ENCODE measurements at places on chromosomes 1 and 21.

DNA sequence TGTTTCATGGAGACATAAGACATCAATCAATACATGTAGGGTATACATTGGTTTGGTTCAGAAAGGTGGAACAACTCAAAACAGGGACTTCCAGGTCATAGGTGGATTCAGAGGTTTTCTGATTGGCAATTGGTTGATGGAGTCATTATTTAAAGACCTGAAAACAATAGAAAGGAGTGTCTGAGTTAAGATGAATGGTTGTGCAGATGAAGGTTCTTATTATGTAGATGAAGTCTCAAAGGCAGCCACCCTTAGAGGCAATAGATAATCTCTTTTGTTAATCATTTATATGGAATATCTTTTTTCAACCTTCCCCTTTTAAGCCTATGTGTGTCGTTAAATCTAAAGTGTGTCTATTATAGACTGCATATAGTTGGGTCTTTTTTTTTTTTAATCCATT, 67.8 kb upstream of the LYPLAL1 start:
- DNase-seq = no peak

DNA sequence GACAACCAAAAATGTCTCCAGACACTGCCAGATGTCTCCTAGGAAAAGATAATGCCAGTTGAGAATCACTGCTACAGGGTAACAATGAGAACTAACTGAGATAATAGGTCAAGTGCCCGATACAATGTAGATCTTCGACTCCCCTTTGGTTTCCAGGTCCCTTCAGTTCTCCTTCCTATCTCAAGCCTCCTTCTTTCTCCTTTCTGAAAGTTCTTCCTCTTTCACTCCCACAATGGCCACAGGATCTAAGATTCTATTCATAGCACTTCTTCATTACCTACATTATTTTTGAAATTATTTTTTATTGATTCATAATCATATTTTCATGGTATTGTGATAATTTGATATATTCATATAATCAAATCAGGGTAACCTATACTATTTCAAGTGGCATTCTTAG, 6.3 kb downstream of the PFDN2 start:
- no peak for DNase-seq

DNA sequence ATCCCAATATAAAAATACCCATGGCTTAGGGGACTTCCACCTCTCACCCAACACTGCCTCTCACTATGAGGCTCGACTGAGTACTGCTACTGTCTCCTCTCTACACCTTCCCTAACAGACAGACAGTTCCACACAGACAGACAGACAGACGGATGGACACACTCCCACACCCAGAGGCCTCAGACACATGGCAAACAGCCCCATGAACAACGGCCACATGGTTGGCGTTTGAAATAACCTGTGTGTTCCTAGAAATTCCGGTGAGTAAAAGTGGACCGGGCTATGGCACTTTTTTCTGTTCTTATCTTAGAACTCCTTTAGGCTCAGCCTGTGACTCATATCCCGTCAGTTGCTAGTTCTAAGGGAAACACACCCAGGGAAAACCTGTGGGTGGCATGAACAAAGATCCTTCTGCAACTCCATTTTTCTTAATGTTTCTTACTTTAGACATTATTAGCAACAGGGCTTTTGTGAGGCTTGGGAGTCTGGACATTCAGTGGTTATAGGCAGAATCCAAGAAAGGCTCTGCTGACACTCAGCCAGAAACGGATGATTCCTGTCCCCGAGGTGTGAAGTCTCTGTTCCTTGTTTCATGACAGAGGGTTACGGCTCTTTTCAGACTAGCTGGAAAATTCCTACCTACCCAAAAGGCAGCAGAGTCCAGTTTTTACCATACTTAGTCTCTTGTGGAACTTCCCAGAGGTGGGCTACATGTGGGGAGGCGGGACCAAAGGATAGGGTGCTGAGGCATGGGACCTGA, 90.5 kb upstream of the TLR5 start:
- DNase-seq = peak; percentile 44

DNA sequence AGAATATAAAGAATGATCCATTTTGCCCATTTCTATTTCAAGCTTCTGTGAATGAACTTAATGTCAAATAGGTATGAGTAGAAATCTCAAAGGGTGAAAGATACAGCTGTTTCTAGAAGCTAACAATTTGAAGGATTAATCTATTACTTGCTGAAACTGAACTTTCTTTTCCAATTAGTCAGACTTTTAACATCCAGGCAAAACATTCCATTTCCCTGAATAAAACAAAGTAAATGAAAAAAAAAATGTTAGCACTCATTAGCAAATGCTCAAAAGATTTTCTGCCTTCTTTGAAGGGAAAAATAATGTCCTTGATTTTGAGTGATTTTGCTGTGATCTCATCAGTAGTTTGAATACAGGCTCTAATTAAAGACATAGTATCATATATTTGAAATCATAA, 447.6 kb upstream of the PRMT6 start:
- no peak for DNase-seq

GRCh38 chr1:112536561-112536960, 27.8 kb downstream of the WNT2B start:
- no peak for DNase-seq

- no peak for DNase-seq
Observed at GRCh38 chr1:5972198-5972520, 20.1 kb downstream of the NPHP4 start.

- DNase-seq = no peak
Observed at GRCh38 chr1:79193211-79194079, 186.9 kb upstream of the ADGRL4 start.

- DNase-seq = no peak
Observed at GRCh38 chr1:180083164-180083563, 71.5 kb upstream of the QSOX1 start.

DNA sequence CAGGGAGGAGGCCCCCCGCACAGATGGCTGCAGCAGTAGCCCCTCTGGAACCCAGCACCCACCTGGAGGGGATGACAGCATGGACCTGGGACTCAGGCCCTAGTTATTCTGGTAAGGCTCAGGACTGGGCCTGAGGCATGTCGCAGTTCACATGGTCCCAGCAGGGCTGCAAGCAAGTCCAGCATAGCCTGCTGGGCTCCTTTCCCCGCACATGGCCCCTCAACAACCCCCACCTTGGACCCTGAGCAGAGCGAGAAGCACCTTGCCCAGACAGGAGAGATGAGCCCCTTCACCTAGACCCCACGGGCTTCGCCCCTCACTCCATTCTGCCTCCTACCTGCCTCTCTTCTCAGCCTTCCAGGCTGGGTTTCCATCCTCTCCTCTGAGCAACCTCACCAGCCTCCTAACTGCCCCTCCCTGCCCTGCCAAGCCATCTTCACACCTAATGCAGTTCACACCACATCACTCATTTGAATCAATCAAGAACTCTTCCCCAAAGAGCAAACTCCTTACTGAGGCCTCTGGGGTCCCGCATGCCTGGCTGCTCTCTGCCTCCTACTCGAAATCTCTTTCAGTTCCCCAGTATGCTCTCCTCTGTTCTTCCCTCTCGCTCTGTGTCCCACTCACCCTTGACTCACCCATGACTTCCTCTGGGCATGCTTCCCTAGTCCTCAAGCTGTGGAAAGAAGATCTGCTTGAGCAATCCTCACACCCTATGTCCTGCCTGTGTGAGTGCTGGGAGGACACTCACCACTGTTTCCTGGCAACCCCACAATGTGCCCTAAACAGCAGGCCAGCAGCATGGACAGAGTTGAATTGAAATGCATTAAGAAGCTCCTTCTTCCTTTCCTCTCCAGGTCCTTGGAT, 9.4 kb upstream of the THEMIS2 start:
- DNase-seq = no peak

- no peak for DNase-seq
Observed at GRCh38 chr1:31880957-31881687, 57.0 kb downstream of the PTP4A2 start.

- DNase-seq = no peak
Observed at GRCh38 chr1:149937759-149938158, 1.1 kb upstream of the MTMR11 start.

GRCh38 chr1:82598812-82599211, 798.1 kb downstream of the ADGRL2 start:
- no peak for DNase-seq

GRCh38 chr1:29527314-29528004, 291.1 kb downstream of the PTPRU start:
- DNase-seq = no peak

DNA sequence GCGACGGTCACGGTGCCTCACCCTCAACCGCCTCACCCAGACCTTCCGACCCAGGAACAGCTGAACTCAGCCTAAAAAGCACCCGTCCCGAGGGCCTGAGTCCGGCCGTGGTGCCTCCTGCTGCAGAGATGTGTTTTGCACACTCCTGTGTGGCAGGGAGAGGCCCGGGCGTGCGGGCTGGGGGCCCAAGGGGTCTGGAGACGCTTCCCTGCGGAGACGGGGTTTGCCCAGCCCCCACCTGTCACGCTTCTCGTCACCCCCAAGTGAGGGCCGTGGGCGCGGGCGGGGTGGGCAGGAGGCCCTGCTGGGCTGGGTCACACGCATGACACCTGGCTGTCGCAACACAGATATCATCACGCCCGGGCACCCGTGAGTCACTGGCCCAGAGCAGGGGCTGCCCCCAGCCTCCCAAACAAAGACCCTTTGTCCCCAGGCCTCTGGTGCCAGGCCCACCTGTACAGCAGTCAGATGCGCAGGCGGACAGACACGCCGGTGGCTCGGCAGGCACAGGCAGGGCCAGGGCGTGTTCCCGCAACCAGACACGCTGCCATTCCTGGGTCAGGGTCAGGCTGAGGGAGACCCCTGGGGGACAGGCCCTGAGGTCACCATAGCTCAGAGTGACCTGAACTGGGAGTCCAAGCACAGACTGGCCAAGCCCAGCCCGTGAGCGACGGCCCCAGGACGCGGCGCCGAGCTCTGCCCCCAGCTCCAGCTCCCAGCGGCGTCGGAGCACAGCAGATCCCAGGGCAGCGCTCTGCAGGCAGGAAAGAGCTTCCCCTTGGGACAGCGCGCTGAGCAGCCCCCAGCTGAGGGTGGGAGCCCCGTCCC, 6.1 kb downstream of the B3GALT6 start:
- no peak for DNase-seq

DNA sequence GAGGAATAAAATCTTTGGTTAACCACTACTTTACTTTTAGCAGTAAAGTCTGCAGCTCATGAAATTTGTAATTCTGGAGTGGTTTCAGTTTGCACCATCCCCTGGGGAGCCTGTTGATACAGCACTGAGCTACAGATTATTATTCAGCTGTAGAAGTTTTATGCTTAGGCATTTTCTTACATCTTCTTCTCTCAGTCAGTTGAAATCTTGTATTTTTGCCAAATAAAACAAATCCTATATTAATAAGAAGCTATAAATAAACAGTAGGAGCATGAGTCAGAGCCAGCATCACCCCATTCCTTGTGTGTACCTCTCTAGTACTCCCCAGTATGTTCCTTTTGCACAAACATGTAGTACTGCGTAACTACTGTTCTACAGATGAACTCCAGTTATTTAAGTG, 118.9 kb downstream of the ATF6 start:
- no peak for DNase-seq

DNA sequence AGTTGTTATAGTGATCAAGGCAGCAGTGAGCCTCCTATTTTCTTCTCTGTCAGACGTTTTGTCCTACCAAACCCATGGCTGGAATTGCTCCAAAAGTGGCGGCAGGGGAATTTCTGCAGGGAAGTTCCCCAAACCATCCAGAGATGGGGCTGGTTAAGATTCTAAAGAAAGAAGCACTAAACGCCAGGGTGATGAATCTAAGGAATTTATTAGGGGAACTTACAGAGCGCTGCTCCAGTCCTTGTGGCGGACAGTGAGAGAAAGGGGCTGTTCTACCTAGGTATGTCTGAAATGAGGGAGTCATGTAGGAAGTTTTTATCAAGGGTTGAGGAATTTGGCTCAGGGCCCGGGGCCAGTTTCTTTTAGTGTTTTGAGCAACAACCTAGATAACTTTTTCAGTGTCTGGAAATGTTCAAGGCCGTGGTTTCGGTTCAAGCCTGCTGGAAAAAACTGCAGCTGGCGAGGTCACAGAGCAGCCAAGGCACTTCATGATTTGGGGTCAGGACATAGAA, 222.4 kb upstream of the B3GALT2 start:
- DNase-seq = no peak
